ENCODE measurements at places on chromosomes 16 and 17.

GRCh38 chr17:50036455-50037261, 19.3 kb upstream of the ITGA3 start:
- no peak for DNase-seq

DNA sequence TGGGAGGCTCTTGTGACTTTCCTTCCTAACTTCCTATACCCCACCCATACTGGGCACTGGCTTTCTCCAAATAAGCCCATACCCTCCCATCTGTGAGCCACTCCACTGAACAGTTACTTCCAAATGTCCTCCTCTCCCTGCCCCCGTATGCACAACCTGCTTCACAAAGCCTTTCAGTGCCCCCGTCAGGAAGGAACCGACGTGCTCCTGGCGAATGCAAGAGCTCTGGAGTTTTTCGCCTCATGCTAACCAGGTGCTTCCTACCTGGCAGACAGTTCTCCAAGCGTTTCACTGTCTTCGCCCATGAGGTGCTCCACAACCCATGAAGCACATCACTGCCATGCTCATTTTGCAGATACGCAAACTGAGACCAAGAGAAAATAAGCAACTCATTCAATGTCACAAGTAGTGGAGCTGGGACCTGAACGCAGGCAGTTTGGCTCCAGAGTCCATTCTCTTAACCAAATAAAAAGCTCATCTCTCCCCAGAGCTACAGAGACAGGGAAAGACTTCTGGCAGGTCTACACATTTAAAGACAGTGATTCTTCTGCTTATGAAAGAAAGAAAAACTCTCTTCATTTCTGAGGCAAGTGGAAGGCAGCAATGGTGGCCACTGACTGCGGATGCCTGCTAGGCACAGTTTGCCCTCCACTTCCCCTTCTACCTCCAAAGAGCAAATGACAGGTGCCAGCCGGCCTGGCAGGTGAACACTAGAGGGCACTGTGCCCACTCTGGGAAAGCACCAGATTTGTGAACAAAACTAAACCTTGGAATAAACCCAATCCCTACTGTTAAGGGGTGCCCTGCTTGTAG, 23.8 kb downstream of the SPHK1 start:
- DNase-seq: peak; percentile 63

- peak; percentile 14 for DNase-seq
Measured at GRCh38 chr16:79042886-79043285, 557.7 kb downstream of the MAF start.

DNA sequence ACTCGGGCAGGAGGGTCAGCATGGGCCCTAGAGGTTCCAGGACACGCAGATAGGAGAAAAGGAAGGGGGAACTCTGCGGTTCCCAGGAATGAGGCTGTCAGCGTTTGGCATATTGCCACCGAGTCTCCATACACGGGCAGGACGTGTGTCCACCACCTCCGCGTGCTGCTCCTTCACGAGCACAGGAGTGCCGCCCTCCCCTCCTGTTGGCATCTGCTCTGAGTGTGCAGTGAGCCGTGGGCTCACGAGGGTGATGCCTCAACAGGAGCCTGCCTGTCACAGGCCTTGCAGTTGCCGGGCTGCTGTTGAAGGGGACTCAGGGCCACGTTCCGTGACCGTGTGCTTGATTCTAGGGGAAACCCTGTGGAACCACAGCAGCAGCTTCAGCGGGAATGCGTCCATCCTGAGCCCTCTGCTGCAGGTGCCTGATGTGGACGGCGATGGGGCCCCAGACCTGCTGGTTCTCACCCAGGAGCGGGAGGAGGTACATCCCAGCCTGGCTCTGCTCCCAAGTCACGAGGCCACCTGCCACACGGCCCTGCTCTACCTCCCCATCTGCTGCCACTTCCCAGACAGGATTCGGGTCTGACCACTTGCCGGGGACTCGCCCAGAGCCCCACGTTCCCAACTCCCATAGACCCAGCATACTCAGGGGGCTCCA, 14.6 kb downstream of the RGS11 start:
- DNase-seq: no peak

DNA sequence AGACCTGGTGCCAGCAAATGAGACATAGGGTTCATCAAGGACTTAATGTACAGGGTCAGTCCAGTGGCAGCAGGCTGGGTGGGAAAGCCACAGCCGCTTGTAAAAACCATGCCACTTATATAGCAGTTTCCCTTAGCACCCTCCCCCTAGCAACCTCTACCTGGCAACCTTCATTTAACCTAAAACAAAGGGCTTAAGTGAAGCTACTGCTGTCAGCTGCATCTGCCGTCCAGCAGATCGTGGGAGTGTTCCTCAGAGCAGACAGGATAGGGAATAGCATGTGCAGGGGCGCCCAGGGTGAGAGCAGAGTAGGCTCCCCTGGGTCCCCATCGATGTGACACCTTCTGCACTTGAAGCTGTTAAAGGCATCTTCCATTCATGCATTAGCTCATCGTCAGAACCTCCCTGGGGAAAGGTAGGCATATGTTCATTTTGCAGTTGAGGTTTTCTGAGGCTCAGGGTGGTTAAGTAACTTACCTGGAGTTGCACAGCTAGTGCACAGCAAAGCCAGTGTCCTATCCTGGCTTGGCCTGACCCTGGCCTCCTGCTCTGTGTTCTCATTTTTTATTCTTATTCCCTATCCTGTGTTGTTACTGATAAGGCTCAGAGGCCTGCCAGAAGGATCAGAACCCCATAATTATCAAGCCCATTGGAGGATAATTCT, 112.5 kb downstream of the SOCS1 start:
- no peak for DNase-seq

- no peak for DNase-seq
Measured at GRCh38 chr16:52863000-52863399, 189.7 kb downstream of the CHD9NB start.

- DNase-seq: no peak
Measured at GRCh38 chr16:72787130-72787513, 260.8 kb downstream of the ZFHX3 start.

Measured in activated CD4-positive, alpha-beta T cell treated with anti-CD3 and anti-CD28 coated beads, Interleukin-2, amount 50 U/mL, for 4 hours (primary cell).